T1000 (cell line): ENCODE measurements at places on chromosomes 3 and 15.

DNA sequence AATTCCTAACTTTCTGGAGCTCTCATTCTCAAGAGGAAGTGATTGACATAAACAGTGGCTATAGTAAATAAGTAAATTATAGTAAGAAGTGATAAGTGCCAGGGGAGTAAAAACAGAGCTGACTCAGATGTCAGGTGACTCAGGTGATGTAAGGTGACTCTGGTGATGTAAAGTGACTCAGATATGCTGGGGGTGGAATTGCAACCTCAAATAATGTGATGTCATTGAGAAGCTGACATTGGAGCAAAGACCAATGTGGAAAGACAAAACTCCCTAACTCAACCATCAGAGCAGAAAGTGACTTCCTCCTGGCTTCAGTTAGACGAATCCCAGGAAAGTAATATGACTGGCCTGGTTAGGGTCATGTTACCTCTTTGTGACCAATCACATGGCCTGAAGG, 144.2 kb upstream of the SNTN start:
- DNase-seq: no peak

GRCh38 chr3:58337190-58337589, 4.5 kb downstream of the PXK start:
- DNase-seq: no peak

- DNase-seq: no peak
Measured at GRCh38 chr3:12180218-12180617, 21.5 kb upstream of the TIMP4 start.

GRCh38 chr3:47855461-47856383, 52.8 kb downstream of the DHX30 start:
- no peak for DNase-seq

DNA sequence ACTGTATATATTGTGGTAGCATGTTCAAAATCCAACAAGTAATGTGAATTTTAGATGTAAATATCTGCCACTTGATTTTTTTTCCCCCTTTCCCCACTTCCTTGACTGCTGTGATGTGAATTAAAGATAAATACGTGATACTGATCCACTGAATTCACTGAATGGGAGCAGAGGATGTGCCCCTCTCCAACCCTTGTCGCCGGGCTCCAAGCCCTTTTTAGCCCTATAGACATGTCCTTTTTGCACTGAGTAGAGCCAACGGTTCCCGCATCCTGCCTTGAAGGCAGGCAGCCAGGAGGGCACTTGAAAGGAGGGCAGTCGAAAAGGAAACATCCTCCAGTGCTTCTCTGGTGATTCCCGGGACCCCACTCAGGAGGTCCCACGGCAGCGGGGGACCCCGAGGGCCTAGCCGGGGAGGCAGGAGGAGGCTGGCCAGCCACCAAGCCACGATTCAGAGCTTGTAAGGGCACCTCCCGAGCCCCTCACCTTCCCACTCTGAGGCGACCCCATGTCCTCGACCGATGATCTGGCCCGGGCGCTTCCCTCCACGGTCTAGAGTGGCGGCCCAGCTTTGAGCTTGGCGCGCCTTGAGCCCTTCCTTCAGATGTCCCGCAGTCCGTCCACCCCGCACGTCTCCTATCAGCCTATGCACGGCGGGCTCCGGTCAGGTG, 901 bp upstream of the MANF start:
- no peak for DNase-seq

- DNase-seq: no peak
Measured at GRCh38 chr3:186526256-186526606, 17.9 kb downstream of the CRYGS start.

- DNase-seq: peak; percentile 43
Measured at GRCh38 chr3:126474498-126475412, 936 bp downstream of the ZXDC start.

- no peak for DNase-seq
Measured at GRCh38 chr3:17505856-17506255, 236.6 kb downstream of the TBC1D5 start.

DNA sequence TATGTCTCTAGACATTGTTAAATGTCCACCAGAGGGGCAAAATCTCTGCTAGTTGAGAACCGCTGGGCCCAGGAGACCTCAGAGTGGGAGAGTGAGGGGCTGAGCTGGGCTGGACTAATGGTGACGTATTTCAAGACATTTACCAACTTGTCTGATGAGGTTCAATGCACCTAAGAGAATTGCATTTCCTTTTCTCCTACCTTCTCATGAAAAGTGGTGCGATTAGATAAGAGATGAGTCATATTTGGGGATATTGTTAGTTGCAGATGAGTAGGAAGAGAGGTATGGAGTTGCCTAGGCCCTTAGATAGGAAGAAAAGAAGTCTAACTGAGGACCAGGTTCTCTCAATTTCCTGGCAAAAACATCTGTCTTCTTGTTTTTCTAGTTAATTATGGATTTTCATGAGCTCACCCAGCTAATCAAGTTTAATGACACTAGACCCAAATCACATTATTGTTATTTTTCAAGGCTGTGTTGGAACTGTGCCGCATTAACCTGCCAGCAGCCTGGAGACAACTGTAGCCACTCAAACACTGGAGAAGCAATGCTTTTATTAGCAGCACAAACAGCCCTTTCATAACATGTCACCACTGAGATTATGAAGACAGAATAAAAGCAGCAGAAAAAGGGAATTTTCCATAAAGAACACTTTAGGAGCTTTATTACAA, 144.2 kb downstream of the PDCD6IP start:
- DNase-seq: no peak

DNA sequence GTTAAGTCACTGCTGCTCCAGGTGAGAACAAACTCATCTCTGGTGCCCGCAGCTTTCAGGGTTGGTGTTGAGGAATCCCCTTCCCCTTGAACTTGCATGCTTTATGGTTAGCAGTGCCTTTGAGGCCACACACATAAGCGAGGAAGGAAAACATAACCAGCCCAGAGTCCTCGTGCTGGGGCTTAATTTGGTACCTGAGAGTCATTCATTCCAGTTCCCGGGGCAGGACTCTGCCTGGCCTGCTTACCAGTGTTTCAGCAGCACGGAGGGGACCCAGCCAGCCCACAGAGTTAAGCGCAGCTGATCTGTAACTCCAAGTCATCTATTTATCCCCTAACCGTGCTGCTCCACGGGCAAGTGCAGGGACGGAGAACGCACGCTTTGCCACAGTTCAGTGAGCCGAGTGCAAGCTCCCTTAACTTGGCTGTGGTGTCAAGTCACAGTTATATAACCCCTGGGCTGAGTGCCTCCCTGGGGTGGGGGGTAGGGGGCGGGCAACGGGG, 302.3 kb upstream of the ICE2 start:
- DNase-seq: no peak

DNA sequence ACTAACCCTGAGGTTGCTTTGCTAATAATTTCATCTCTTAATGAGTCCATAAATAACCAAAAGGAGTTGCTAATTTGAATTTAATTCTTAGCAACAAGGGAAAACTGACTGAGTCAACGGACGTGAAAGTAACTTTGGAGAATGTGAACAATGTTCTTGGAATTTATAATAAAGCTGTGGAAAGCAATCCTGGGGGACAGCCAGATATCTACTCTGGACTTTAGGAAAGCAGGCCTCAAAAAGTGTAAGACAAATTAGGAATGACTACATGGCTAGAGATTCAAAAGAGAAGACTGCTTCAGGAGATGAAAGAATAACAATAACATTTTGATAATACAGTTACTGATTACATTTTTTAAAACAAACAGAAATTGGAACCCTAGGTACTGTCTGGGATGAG, 318.4 kb upstream of the COL8A1 start:
- no peak for DNase-seq

- DNase-seq: no peak
Measured at GRCh38 chr3:124438813-124439212, 291.4 kb upstream of the UMPS start.

- no peak for DNase-seq
Measured at GRCh38 chr3:87691109-87691508, 367.7 kb downstream of the CGGBP1 start.

GRCh38 chr15:69626095-69627066, 173.8 kb downstream of the RPLP1 start:
- DNase-seq: no peak

DNA sequence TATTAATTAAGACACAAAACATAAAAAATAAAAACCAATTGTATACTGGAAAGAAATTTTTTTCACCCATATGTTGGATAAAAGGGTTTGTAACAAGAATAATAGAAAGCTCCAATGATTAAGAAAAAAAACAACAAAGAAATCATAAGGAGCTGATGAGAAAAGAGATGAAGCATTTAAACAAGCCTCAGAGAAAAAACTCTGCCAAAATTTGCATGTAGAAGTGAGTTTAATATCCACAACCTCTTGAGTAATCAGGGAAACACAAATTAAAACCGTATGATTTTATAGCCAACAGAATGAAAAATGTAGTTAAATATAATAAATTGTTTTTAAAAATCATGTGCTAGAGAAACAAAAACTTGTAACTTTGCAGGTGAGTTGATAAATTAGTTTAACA, 192.9 kb downstream of the BCHE start:
- DNase-seq: no peak

- DNase-seq: no peak
Measured at GRCh38 chr15:43441316-43441715, 51.6 kb downstream of the TP53BP1 start.

- DNase-seq: no peak
Measured at GRCh38 chr3:112338021-112338726, 5.2 kb downstream of the CD200 start.

DNA sequence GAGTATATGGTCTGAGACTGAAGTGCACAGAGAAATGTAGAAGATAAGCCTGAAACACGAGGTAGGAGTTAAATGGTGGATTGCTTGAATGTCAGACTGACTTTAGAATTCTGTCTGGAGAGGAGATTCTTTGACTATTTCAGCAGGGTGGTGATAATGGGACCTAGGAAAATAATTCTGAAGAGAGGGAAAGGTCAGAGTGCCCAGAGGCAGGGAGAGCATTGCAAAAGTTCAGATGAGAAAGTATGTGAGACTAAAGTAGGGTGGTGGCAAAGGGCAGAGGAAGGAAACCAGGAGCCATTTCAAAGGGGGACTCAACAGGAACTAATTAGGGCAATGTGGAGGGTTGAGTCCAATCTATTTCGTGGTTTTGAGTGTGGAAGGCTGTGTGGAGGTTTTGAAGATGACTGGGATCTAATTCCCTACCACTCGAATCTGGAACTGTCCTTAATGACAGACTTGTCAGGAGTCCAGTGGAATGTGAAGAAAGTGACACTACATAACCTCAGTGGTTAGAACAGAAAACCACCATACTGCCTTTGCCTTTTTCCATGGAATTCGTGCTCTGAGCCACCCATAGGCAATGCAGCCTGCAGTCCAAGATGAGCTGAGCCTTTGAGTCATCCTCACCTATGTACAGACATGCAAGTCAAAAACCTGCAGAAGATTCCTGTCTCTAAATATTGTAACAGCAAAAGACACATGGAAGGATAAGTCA, 16.1 kb downstream of the CPOX start:
- DNase-seq: no peak

GRCh38 chr3:17580901-17581300, 161.5 kb downstream of the TBC1D5 start:
- DNase-seq: no peak

DNA sequence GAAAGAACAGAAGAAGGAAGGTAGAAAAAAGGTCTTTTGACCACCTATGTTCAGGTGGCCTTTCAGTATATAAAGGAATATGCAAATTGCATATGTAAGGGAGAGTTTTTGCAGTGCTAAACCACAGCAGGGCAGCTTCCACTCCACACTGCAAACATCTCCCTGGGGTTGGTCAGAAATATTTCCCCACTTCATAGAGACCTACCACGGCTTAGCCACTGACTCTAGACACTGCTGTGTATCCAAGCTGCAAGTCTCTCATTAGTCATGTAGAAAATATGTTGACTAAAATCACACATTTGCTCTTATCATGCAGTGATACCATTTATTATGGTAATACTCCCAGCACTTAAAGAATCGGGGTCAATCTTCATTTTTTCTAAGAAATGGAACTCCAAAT, 214.9 kb upstream of the NR2F2 start:
- no peak for DNase-seq

GRCh38 chr3:10434144-10434937, 71.0 kb downstream of the ATP2B2 start:
- DNase-seq: no peak

DNA sequence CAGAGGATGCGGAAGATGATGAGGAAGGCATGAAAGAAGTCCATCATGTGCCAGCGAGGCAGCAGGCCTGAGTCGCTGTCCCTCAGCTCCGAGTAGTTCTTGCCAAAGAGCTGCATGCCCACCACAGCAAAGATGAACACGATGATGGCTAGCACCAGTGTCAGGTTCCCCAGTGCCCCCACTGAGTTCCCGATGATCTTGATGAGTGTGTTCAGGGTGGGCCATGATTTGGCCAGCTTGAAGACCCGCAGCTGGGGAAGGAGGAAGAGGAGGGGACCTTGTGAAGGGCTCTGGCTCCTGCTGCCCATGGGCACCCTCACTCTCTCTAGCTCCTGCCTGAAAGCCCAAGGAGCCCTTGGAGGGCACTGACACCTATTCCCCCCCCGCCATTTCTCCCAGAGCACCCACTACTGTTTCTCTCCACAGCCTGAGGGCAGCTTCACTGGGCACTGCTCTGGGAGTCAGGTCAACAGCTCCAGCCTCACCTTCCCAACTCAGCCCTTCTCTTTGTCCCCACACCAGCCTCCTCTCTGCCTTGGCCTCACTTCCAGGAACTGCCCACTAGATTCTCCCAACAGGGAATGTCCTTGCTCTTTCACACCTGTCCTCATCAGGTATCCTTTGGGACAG, 63.6 kb downstream of the SCN5A start:
- DNase-seq: no peak

- no peak for DNase-seq
Measured at GRCh38 chr3:40516201-40516600, 8.6 kb upstream of the ZNF621 start.

DNA sequence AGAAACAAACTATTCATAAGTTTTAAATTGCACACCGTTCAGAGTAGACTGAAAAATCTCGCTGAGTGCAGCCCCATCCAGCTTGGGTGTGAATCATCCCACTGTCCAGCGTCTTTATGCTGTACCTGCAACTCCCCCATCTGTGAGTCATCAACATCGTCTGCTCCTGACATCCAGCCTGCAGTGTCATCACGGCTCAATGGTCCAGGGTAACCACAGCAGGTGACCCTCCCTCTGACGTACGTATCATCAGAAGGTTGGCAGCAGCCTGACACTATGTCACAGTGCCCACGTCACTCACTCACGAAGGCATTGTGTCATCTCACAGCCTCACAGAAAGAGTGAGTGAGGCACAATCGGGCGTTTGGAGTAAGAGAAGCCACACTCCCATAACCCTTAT, 65.2 kb downstream of the TPRA1 start:
- DNase-seq: peak; percentile 5
